ENCODE measurements at places on chromosomes 1 and 21.

- H3K27ac ChIP-seq = no peak overlapping the region
- H3K27me3 ChIP-seq = no peaks in the 10 kb centered on the region
- DNase-seq = no peak
- H3K36me3 ChIP-seq = no peaks in the 10 kb centered on the region
These were observed 51.6 kb upstream of the ITPKB start for GRCh38 chr1:226790545-226791181.

DNA sequence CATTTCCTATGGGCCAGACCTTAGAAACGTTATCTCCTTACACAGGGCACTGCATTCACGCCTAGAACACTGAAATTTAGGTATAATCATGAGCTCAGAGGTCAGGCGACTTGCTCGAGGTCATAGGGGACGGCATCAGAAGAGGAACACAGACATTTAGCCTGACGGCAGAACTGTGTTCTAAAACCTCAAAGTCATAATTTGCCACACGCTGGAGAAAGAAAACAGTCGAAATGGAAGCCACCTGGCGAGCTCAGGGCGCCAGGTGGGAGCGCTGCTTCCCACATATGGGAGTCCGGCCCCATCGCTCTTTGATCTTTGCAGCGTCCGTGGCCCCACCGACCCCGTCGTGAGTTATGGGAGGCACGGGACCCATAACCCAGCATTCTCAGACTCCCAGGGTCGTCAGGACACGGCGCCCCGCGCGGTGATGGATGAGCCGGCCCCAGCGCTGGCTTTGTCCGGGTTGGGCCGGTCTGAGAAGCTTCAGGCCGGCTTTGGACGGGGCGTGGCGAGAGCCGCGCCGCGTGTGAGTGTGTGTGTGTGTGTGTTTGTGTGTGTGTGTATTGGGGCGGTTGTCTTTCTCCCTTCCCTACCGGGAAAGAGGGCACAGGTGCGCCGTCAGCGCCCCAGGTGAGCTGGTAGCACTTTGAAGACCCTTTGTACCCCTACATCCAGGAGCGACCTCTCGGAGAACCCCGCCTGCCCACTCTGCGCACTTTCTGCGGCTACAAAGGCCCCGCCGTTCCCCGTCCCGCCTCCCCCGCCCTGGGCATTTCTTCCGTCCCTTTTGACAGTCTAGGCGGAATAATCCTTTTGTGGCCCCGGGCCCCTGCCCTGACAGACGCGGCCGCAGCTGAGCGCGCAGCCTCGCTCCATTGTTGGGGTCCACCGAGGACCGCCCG, 861 bp upstream of the DRAXIN start:
- peak overlapping the region; percentile 58 for H3K4me3 ChIP-seq
- H3K36me3 ChIP-seq = no peaks in the 10 kb centered on the region
- H3K27me3 ChIP-seq = peaks cover 55% of the 10 kb centered on the region
- DNase-seq = no peak
- no peaks in the 10 kb centered on the region for H3K4me1 ChIP-seq

GRCh38 chr1:154937085-154937987, 817 bp upstream of the PMVK start:
- H3K4me1 ChIP-seq = peaks cover 16% of the 10 kb centered on the region
- H3K36me3 ChIP-seq = no peaks in the 10 kb centered on the region
- H3K27me3 ChIP-seq = no peaks in the 10 kb centered on the region
- H3K4me3 ChIP-seq = peak overlapping the region; percentile 44
- peak; percentile 92 for DNase-seq

DNA sequence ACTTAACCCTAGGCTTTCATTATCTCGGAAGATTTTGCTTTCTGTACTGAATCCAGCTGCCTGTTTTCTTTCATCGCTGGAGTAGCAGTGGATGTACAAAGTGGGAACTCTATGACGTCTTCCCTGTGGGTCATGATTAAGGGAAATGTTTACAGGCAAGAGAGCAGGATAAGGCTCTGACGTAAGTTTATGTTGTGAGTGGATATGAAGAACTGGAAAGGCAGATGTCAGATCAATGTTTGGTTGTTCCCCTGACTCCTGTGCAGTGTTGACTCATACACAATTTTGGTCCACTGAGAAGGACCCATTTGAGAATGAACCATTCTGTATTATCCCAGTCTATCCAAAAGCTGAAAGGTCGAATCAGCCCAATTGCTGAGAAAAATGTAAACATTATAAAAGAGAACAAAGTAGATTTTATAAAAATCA, 292.4 kb downstream of the GRIK1 start:
- no peaks in the 10 kb centered on the region for H3K27me3 ChIP-seq
- no peak overlapping the region for H3K27ac ChIP-seq
- H3K4me1 ChIP-seq = peaks cover 2% of the 10 kb centered on the region
- H3K36me3 ChIP-seq = no peaks in the 10 kb centered on the region

- H3K4me3 ChIP-seq = no peak overlapping the region
- H3K27ac ChIP-seq = no peak overlapping the region
- H3K4me1 ChIP-seq = no peaks in the 10 kb centered on the region
- DNase-seq = peak; percentile 29
- no peaks in the 10 kb centered on the region for H3K36me3 ChIP-seq
These were observed 18.6 kb upstream of the PTTG1IP start for GRCh38 chr21:44892095-44892494.

DNA sequence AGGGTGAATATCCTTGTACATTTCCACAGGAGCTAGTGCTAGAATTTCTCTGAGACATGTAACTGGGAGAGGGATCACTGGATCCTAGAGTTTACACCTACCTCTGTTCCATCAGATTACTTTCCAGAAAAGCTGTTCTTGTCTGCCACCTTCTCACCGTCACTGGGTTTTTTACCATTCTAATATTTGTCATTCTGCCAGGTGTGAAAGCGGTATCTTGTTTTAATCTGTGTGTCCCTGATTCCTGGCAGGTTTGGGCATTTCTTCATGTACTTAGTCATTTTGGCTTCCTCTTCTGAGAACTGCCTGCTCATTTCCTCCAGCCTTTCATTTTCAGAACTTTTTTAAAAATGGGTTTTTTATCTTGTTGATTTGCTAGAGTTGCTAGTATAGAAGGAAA, 5.1 kb downstream of the PMF1 start:
- no peak overlapping the region for H3K4me3 ChIP-seq
- H3K27me3 ChIP-seq = no peaks in the 10 kb centered on the region
- peak overlapping the region; percentile 28 for H3K27ac ChIP-seq
- H3K4me1 ChIP-seq = no peaks in the 10 kb centered on the region
- peak; percentile 47 for DNase-seq

GRCh38 chr1:231526536-231526935, 1.9 kb upstream of the TSNAX start:
- no peak overlapping the region for H3K27ac ChIP-seq
- H3K4me1 ChIP-seq = peaks cover 9% of the 10 kb centered on the region
- no peaks in the 10 kb centered on the region for H3K36me3 ChIP-seq
- DNase-seq = no peak
- H3K4me3 ChIP-seq = no peak overlapping the region
- H3K27me3 ChIP-seq = no peaks in the 10 kb centered on the region
